ENCODE measurements at places on chromosomes 2 and 18. TPM values are rescaled to one million over a fixed set of nuclear protein-coding genes. Genes with fewer than 3 reads are reported as not detected.
A peak's percentile ranks its signal among the peaks of the same experiment; 100 is the strongest.

DNA sequence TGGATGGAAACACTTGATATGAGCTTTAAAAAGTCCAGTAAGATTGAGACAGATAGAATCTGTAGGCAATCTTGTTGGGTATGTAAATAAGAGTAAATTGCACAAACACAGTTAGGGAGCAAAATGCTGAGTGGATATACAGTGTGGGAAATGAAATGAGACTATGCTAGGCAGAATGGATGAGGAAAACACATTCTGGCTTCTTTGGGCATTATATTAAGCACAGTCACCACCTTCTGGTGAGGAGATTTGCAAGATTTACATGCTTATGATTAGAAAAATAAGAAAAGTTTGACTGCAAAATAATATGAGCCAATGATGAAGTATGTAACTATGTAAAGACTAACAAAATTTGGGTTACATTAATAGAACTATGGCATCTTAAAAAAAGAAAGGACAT lies 2165.0 kb upstream of the CELF4 start:
- DNase-seq = no peak

DNA sequence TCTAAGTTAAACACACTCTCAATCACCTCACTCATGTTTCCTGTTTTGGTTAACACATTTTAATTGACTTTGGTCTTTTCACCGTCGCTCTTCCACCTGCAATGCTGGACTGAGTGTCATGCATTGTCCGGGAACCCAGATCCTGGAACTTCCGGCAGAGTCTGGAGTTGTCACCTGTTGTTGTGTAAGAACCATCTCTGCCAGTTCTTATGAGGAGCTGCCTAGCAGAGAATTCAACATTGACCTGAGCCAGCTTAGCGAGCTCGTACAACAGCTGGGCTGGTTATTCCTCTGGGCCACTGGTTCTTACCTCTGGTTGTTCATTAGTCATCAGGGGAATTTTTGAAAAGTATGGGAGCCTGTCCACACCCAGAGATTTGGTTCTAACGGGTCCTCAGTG lies 75.7 kb downstream of the BCL2L11 start:
- no peak for DNase-seq

DNA sequence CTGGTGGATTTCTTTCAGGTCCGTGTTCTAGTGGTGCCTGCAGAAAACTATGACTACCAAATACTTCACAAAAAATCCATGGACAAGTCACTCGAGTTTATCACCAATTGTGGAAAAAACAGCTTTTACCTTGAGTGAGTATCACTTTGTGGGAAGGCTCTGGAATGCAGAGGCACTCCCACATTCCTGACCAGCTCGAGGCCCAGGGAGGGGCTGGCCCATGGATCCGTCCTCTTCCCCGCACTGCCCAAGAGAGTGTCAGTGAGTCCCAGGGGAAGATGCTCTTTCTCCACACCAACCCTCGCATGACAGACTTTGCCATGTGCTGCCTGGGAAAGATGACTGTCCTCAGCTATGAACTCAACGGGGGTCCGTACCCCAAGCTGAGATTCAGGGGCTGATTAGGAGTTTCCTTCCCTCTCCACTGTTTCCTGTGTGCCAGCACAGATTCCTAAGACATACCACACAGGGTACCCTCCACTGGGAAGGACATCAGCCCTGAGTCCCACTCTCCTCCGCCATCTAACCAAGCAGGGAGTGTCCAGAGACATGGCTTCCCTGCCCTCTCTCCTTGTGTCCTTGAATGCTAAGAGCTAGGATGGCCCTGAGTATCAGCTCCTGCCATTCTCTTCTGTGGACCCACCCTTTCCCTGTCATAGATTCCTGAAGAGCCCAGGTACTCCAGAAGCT lies 155.9 kb downstream of the LAMA3 start:
- DNase-seq = peak; percentile 79

Gene SH3RF3
- total RNA-seq = 3.6 TPM

Gene SFTPB
- not detected for total RNA-seq

DNA sequence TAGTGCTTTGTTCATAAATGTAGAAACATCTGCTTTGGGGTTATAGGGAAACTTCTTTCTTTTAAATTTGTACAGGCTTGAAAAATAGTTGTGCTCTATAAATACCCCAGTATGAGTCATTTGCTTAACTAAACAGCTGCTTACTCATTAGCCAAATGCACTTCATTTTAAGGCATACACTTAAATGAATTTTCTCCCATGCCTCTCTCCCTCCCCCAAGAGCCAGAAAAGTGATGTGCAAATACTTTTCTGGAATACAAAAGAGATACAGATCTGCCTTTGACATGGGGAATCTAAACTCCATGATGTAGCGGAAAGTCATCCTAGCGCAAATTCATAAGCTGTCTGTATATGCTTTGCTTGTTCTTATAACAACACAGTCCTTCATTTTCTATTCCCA lies 469.4 kb downstream of the DLGAP1 start:
- DNase-seq = peak; percentile 25

GRCh38 chr2:105541189-105542050 lies 142.6 kb upstream of the FHL2 start:
- peak; percentile 72 for DNase-seq

Gene COL4A3
- not detected for total RNA-seq

DNA sequence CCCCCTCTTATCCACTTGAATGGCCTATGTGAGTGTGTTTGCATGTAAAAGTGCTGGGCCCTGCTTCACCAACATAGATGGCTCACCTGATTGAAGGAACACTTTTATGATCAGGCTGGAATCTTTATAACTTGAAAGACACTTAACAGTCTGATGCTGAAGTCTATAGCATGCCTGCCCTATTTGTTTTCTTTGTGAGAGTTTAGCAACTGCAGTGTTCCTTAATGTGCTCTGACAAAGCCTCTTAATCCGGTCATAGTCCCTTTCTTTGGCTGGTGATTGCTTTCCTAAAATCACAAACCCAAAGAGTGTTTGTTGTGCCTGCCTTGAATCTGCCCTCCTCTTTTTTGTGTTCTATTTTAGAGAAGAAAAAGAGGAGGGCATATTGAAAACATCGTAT lies 1382.8 kb upstream of the CELF4 start:
- no peak for DNase-seq

Gene CNDP1
- not detected for total RNA-seq

DNA sequence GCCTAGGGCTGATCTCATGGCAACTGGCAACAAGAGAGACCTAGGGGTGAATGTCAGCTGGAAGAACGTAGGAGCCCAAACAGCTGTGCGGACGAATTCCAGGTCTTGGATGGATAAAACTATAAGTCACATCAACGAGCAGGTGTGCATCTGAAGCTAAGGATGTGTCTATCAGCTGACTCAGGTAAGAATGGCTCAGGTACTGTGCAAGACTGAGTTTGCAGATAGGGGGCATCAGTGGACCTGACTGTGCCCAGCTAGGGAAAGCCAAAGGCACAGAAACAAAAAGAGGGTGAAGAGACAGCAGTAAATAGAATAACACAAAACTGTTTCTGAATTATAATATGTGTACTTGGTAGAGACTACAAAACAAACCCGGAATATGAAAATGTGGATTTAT lies 357.3 kb downstream of the ZEB2 start:
- peak; percentile 4 for DNase-seq

DNA sequence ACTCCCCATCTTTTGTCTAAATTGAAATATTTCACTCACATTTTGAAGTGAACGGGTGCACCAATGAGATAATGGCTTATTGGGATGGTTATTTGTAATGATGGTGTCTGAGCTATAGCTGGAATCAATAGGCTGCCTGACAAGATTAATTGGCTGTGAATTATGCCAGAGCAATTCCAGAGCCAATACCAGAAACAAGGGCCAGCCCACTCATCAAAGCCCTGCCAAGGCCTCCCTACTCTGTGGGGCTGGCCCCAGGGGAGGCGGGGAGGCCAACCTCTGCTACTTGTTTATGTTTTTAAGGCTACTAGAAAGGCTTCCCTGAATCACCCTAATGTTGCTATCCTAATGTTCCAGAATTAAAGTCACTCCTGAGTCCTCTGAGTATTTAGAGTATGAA lies 29.1 kb upstream of the NEMP2 start:
- DNase-seq = no peak

- DNase-seq = peak; percentile 72
These were observed 869.4 kb upstream of the ID2 start for GRCh38 chr2:7812231-7812995.

- DNase-seq = no peak
These were observed 369.7 kb downstream of the DCDC2C start for GRCh38 chr2:4073026-4073569.

DNA sequence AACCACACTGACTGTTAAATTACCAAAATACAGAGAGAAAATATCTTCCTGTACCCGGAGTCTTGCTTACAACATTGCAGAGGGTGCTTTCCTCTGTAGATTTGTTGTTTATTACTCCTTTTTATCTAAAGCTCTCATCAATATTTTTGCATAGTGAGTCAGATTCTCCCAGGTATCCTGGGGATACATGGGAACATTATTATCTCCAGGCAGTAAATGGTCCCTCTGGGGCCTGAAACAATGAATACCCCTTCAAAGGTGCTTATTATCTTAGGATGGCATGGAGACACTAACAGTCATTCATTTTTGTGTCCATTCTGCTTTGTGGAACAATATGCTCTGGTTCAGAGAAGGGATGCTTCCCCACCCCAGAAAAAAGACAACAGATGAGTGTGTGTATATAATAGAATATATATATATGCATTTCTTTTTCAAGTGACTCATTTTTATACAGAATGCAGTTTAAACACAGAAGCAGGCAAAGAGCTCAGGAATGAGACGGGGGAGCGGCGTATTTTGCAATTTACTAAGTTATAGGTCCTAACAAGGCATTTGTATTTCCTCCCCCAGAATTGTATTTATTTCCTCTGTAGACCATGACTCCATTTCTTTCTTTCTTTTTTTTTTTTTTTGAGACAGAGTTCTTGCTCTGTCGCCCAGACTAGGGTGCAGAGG lies 424.8 kb upstream of the ZEB2 start:
- peak; percentile 38 for DNase-seq

Gene SCTR
- not detected for total RNA-seq

DNA sequence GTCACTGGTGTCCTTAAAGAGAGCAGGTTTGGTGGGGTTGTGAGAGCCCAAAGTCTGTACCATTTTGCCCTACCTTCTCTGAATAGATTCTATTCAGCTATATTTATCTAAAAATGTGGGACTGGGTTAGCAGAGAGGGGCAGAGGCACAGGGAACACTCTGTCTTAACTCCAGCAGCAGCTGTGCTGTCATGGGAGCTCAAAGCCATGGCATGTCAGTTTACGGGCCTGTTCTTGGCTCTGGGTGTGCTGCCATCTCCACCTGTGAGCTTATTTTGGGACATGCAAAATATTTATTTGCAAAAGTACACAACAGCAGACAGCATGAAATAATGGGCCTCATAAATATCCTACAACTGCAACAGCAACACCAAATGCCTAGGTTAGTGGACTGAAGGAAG lies 129.6 kb upstream of the KCTD1 start:
- DNase-seq = no peak

GRCh38 chr2:100195942-100196341 lies 53.6 kb upstream of the AFF3 start:
- DNase-seq = no peak

Gene UGT1A8
- not detected for total RNA-seq

GRCh38 chr18:49858309-49859020 lies 45.1 kb upstream of the ACAA2 start:
- DNase-seq = peak; percentile 52

Gene ZNF892
- total RNA-seq = not detected

Gene SNTG2
- 0.86 TPM for total RNA-seq

Gene C1GALT1C1L
- 2.1 TPM for total RNA-seq

GRCh38 chr18:48671561-48671945 lies 132.7 kb downstream of the CTIF start:
- DNase-seq = no peak

DNA sequence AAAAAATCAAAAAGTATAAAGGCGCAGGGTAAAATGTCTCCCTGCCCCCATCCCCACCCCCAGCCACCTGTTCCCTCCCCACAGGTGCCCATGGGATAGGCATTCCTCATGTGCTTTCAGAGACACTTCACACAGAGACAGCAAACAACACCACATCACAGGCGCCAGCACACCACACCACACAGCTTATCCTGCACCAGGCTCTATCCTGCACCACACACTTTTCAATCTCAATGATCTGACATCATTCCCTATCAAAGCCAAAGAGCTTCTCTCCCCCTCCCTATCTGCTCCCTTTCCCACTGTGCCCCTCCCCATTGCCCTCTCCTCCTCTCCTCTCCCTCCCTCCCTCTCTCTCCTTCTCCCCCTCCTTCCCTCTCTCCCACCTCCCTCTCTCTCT lies 15.5 kb downstream of the FAM178B start:
- DNase-seq = no peak

Gene SMYD1
- total RNA-seq = not detected

Gene GALNT14
- not detected for total RNA-seq

DNA sequence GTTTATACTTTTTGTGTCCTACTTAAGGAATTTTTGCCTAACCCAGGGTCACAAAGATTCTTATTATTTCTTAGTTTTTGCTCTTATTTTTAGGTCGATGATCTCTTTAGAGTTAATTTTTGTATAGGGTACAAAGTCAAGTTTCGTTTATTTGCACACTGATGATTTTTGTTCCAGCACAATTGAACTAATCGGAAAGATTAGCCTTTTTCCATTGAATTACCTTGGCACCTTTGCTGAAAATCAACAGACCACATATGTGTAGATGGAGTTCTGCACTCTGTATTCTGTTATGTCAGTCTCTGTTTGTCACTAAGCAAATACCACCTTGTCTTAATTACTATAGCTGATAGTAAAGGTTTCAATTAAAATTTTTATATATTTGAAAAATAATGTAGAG lies 18.7 kb downstream of the EML4 start:
- no peak for DNase-seq

GRCh38 chr2:96715658-96716057 lies 24.2 kb downstream of the LMAN2L start:
- no peak for DNase-seq

DNA sequence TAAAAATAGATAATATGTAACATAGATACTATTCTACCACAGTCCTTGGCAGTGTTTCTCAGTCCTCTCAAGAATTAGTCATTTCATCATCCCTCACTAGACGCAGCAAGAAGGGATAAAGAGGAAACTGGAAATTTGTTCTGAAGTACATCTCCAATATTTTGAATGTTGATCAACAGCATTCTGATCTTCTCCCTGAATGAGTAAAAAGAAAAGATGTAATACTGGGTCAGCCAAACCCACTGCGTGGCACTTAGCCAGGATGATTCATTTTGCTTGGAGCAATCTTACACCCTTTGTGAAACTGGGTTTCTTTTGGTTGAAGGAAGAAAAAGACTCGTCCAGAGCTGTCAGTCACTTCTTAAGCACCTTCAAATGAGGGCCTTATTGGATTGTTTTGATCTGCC lies 54.1 kb downstream of the TAF1B start:
- peak; percentile 82 for DNase-seq

GRCh38 chr2:69538872-69539548 lies 101.8 kb upstream of the NFU1 start:
- no peak for DNase-seq

Measured in A172 (cell line).